EL (cell line): ENCODE measurements at places on chromosomes 3 and 15.

DNA sequence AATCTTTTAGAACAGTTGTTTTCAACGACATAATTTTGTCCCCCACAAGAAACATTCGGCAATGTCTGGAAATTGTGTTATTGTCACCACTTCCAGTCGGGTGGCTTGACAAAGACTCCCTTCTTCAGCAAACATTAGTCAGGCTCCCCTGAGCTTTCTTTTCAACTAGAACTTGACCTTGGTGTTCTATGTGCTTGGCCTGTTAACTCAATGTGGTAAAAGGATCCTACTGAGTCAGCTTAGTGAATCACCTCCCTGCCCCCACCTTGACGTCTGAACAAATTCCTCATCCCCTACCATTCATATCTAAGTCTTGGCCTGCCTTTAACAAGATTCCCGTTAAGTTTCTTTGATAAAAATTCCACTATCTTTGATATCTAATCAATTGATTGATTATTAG is 465.0 kb upstream of the ROBO1 start:
- no peak for DNase-seq

DNA sequence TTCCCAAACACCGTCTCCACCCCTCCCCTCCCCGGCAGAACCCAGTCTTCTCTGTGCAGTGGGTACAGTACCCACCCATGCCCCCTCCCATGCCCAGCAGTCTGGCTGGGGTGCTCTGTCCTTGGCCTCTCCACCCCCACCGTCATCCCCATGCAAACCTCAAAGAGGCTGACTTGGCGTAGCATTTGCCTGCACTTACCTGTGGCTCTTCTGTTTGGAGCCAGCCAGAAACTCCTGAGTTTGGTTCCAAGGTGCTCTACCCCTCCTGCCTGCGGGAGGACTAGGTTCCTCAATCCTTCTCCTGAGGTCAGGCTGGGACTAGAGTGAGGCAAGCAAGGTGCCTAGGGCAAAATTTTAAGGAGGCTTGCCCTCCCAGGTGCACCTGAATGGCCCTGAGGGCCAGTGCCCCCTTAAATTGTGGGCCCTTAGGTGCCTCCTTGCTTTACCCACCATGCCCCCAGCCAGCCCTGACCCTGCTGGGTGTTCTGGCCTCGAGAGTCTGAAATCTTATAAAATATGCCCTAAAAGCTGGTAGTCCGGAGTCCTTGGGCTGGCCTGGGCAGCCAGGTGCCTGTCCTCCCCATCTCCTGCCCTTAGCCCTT is 47.1 kb upstream of the C15orf39 start:
- DNase-seq: no peak

- DNase-seq: no peak
Observed at GRCh38 chr3:168473334-168473890, 377.7 kb upstream of the GOLIM4 start.

DNA sequence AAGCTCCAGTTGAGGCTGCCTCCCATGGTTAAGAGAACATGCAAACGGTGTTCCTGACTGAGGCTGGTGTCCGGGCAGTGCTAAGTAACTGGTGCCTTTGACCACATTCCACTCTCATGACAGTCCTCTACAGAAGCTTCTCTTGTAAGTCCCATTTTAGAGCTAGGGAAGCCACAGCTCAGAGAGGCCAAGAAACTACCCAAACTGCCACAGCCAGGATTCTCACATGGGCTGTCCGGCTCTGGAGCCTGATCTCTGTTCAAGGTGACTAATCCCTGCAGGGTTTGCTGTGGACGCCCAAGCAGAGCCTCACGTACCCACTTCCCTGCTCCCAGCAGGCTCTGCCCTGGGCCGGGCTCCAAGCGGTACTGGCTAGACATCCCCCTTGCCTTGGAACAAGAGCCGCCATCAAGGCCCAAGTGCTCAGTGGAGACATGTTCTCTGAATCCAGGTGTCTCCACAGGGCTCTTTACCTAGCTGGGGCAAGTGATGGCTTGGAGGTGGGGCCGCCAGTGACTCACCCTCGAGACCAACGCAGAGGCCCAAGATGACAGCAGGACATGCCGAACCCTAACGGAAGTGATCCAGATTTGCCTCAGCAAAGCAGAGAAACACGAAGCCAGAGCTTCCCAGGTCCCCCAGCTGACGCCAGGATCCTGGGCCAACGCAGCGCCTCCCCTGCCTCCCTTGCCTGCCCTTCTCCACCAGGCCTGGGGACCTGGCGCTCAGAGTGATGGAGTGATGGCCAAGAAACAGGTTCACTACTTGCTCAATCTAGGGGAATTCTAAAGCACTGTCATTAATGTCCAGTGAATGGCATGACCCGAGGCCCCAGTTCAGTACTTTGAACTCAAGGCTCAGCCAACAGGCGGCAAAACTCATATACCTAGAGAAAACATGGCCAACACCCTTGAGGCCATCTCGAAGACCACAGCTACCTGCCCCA is 24.4 kb downstream of the KLHL25 start:
- DNase-seq: peak; percentile 27

- DNase-seq: peak; percentile 93
Observed at GRCh38 chr3:45592830-45593707, 1.5 kb upstream of the LIMD1 start.

DNA sequence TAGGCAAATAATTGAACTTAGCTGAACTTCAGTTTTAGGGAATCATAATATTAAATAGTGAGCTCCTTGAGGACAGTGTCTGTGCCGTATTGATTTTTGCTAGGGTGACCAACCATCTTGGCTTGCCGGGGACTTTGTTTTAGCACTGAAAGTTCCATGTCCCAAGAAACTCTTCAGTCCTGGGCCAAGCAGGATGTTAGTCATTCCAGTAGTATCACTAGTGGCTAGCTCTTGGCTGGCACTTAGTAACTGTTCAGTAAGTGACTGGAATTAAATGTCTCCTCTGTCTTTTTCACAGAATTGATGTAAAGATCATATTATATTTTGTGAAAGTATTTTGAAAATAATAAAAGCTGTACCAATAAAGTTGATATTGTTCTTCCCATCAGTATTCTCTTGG is 42.3 kb downstream of the RSRC1 start:
- DNase-seq: peak; percentile 52

DNA sequence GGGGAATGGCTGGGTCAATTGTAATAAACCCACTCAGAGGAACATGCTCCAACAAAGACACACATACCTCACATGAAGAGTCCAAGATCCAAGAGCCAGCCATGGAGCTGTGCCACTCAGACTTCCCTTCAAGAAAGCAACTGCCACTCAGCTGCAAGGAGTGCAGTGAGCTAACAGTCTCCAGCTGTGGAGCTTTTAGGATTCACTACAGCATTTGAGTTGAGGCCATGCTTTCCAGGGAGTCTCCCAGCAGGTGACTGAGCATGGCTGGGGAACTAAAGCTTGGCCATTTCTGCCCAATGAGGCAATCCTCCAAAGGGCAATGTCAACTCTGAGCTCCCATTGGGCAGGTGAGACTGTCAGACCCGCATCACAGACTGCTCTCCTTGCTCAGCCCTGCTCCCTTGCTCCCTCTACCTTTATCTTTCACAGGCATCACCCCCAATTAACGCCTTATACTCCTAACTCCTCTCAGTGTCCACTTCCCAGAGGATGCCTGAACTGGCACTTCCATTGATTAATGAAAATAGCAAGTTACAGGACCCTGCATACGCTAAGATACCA is 165.3 kb upstream of the CTNNB1 start:
- DNase-seq: no peak

GRCh38 chr3:51929420-51930003 is 12.2 kb downstream of the RRP9 start:
- no peak for DNase-seq
